Activated T-helper 1 cell treated with anti-CD3 and anti-CD28 coated beads, Interleukin-2, amount 50 U/mL, for 16 hours (primary cell): ENCODE measurements at places on chromosomes 4 and X.

- DNase-seq, result no peak
Observed at GRCh38 chr4:70120323-70120722, 33.7 kb upstream of the PRR27 start.

GRCh38 chr4:51999250-51999649 lies 20.9 kb downstream of the LRRC66 start:
- no peak for DNase-seq

DNA sequence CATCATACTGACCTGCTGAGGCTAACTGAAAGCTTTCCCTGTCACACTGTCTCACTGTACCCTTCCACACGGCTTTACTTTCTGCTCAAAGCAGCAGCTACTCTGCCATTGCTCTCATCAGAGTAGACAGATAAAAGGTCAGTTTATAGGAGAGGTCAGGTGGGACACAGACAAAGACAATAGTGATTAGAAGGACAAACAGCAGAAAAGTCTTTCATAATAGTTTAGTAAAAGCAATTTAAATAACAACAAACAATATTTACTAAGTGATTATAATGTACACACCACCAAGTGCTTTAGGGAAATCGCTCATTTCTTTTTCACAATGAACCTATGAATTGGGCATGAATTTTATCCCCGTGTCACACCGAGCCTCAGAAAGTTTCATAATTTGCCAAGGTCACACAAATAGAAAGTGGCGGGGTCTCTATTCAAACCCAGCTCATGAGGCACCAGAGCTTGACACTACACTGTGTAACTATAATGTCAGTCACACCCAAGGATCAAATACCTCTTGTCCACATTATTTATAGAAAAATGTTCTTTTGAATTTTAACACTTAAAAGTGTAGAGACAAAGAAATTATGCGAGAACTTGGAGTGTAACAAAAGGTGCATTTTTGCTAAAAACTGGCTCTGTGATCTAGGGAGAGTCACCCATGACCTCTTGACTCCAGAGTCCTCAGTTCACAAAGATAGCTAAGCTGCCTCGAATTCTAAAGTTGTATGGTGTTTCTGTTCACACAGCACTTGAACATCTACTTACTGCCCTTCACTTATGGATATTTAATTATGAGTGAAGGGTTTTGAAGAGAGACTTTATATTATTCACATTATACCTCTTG lies 24.5 kb upstream of the SORBS2 start:
- no peak for DNase-seq

DNA sequence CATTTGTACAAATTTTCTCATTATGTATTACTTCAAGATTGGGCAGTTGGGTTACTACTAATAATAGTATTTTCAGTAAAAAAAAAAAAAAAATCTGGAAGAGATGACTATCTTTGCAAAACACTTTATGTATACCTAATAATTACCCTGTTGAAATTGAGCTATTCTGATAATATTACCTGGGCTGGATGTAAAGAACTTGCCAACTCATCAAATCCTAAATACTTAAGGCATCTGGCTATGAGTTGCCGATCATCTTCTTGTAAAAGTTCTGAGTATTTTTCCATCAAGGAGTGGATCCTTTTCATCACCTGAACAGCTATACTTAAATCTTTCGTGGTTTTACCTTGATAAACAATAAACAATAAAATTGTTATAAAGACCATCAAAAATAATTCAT lies 42.7 kb downstream of the DDX60 start:
- no peak for DNase-seq

DNA sequence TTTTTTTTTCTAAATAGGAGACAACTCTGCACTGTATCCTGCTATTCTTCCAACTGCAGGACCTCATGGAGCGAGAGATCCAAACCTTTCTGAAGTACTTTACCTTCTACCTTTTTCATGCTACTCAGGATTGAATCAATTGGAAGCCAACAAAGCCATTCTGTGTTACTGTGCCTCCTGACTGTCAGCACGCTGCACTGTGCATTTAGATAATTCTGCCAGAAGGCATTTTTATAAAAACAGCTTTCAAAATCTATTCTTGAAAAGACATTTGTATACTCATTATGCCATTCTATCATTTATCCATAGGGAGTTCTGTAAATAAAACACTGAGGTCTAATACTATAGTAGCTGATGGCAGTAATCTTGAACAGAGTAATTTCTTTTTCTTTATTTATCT lies 142.8 kb downstream of the SLIT2 start:
- no peak for DNase-seq

DNA sequence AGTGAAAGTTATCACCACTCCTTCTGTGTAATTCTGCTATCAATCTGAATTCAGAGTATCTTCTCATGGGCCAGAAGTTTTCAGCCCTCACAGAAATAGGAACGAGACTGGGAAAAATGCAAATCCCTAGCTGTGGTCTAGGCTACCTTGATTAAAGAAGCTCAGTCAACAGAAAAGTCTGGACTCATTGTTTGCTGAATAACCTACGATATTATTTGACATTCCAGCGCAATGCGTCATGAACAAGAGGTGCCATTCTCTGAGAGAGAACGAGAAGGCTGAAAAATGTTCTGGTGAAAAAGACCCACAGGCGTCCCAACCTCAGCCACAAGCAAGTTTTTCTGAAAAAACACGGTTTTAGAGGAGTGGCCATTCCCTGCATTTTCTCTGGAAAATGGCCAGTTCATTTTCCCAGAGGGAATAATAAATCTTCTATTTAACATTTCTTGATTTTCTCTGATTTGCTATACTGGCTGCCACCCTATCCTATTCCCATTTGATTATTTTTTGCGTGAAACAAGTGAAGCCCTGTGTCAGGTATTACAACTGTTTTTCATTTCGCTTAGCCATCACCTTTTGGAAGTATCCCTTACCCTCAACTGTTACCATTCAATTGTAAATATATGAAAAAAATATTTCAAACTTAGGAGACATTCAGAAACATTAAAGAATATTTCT lies 1117.6 kb upstream of the PRKX start:
- DNase-seq, result no peak

DNA sequence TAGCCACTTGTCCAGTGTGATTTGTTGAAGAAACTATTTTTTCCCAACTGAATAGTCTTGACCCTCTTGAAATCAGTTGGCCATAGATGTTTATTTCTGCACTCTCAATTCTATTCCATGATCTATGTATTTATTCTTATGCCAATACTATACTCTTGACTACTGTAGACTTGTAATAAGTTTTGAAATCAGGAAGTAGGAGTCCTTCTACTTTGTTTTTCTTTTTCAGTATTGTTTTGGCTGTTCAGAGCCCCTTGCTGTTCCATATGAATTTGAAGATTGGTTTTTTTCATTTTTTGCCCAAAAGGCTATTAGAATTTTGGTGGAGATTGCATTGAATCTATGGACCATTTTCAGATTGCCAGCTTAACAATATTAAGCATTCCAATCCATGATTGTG lies 10.2 kb downstream of the SAP30 start:
- DNase-seq, result no peak

- DNase-seq, result no peak
Observed at GRCh38 chr4:99868126-99868596, 26.1 kb downstream of the LAMTOR3 start.

DNA sequence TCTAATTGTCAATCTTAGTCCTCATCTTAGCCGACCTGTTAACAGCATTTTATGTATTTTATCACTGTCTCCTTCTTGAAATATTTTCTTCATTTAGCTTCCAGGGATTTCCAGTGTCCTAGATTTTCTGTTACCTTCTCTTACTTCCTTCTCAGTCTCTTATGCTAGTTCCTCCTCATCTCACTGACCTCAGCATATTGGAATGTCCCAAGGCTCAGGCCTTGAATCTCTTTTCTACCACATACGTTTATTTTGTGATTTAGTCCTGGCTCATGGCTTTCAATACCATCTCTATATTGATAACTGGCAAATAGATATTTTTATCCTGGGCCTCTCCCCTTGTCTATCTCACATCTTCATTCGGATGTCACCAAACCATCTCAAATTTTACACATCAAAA lies 61.1 kb downstream of the IQCM start:
- DNase-seq, result no peak

DNA sequence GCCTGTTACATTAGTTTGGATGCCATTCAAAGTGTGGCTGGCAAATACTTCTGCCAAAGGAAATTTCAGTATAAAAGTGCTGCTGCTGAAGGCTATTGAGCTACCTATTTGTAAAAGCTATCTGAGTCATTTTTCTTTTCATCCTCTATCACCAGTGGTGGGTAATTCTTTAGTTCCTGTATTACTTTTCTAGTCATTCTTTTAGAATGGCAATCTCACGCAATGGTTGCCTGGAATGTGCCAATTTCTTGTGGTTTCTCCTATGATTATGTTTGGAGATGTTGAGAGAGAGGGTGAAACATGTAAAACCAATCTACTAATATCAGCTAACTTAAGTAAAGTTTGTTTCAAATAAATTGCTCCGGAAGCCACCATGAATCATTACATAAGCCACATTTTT lies 685.0 kb downstream of the RAPGEF2 start:
- no peak for DNase-seq

DNA sequence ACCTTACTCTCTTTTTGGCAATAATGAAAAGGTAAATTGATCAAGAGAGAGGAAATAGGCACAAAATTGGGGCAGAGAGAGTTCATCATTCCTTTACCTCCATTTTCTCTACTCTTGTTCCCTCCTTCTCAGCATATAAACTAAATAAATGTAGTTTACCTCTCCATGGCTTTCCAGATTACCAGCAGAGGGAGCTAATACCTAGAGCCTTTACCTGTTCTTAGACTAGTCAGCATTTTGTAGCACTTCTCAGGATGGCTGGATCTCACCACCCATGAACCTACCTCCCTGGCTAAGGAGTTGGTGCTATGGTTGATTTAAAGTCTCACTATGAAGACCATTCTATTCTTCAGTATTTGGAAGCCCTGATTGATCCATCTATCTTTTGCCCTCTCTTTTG lies 15.7 kb downstream of the OFD1 start:
- no peak for DNase-seq

DNA sequence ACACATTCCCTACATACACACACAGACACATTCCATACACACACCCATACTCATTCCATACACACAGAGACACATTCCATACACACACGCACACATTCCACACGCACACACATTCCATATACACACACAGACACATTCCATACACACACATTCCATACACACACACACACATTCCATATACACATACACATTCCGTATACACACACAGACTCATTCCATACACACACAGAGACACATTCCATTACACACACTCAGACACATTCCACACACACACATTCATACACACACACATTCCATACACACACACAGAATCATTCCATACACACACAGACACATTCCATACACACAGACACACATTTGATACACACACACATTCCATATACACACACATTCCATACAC lies 15.2 kb downstream of the LINC00632 start:
- DNase-seq, result no peak

DNA sequence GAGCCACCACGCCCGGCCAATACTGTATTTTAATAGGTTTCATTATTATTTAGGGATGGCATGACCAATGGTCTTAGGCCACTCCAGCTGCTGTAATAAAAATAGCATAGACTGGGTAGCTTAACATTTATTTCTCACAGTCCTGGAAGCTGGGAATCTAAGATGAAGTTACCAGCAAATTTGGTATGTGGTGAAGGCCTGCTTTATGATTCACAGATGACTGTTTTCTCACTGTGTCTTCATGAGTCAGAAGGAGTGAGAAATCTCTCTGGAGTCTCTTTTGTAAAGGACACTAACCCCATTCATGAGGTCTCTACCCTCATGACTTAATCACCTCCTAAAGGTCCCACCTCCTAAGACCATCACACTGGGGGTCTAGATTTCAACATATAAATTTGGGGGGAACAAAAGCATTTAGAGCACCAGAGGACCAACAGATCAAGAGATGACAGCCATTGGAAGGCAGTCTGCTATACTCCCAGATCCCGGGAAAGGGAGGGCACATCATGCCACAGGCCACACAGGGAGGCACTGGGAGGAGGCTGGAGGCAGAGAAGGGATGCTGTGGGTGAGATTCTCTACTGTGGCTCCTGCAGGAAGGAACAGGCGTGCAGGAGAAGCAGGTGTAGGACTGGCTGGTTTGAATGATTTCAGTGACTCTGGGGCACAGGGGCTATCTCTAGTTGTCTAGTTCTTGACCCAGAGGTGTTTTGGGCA lies 335.8 kb upstream of the SFRP2 start:
- no peak for DNase-seq

- DNase-seq, result no peak
Observed at GRCh38 chrX:101395789-101396188, 5.0 kb downstream of the RPL36A start.

DNA sequence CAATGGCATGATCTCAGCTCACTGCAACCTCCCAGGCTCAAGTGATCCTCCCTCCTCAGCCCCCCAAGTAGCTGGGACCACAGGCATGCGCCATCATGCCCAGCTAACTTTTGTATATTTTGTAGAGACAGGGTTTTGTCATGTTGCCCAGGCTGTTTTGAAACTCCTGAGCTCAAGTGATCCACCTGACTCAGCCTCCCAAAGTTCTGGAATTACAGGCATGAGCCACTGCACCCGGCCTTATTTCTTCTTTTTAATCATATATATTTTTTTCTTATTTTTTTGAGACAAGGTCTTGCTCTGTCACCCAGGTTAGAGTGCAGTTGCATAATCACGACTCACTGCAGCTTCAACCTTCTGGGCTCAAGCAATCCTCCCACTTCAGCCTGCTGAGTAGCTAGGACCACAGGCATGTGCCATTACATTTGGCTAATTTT lies 184.0 kb downstream of the TSPAN5 start:
- no peak for DNase-seq

DNA sequence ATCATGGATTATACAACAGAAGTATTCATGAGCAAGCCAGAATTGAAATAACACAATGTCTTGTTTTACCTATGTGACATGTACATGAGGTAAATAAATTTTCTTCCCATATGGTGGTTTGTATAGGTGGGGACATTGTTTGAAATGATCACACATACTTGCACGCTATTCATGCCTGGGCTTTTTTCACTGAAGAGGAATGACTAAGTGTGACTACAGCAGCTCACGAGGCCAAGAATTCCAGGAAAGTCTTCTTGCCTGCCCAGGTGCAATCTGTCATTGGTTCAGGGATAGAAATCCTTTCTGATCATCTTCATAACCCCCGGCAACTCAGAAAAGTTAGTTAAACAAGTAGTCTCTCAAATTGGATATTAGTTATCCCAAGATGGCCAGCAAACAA lies 36.3 kb upstream of the AREG start:
- DNase-seq, result no peak

- no peak for DNase-seq
Observed at GRCh38 chrX:125382889-125383288, 63.2 kb downstream of the TEX13C start.
